Hepatocyte (in vitro differentiated cells): ENCODE measurements at places on chromosomes 11 and 22. TPM values are rescaled to one million over a fixed set of nuclear protein-coding genes. Genes with fewer than 3 reads are reported as not detected.

Gene MISFA
- 2.0 and 3.2 TPM in 2 replicates for polyA plus RNA-seq

Gene SLC22A8
- polyA plus RNA-seq, result 0.41 TPM in 1 of 2 replicates, not detected in the other

Gene TTC36
- polyA plus RNA-seq, result 2.1 and 3.1 TPM in 2 replicates

Gene TRPM5
- polyA plus RNA-seq, result 0.13 and 0.36 TPM in 2 replicates

Gene TMEM86A
- polyA plus RNA-seq, result 5.0 and 5.2 TPM in 2 replicates

Gene ALDH3B1
- 15.7 and 16.9 TPM in 2 replicates for polyA plus RNA-seq

Gene POU2F3
- 0.21 TPM in 1 of 2 replicates, not detected in the other for polyA plus RNA-seq

Gene CCDC15
- 0.97 and 1.1 TPM in 2 replicates for polyA plus RNA-seq

Gene CAPRIN1
- polyA plus RNA-seq, result 85.1 and 102 TPM in 2 replicates

Gene OR6T1
- polyA plus RNA-seq, result not detected in 2 replicates

Gene OR52N4
- not detected in 2 replicates for polyA plus RNA-seq

Gene KRTAP5-5
- 0.39 and 0.54 TPM in 2 replicates for polyA plus RNA-seq

Gene SELENOH
- polyA plus RNA-seq, result 205 and 229 TPM in 2 replicates

Gene SYT7
- polyA plus RNA-seq, result 8.7 and 11.3 TPM in 2 replicates

Gene CD44
- polyA plus RNA-seq, result 13.7 and 29.5 TPM in 2 replicates
